Right hindlimb (tissue), 1 donor: ENCODE measurements at places on chromosomes 2 and 18.

DNA sequence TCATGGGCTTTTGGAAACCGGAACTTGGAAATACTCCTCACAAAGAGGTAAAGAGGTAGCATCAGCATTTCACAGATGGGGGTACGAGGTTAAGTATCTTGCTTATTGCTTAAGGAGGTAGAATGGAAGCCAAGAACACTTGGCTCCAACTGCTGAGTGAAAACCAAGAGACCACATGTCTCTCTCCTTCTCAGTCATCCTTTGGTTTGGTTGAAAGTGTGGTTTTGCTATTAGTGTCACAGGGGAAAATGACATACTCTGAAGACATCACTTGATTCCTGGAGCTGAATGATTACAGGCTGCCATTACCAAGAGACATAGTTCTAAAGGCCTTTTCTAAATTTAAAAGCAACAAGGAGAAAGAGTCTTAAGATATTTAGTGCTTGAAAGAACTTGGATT is 41.5 kb downstream of the ANTXR1 start:
- DNase-seq, result no peak

- DNase-seq, result no peak
These were observed 24.6 kb downstream of the THAP4 start for GRCh38 chr2:241612156-241613016.

- no peak for DNase-seq
These were observed 820.6 kb upstream of the PIK3C3 start for GRCh38 chr18:41134426-41134825.

DNA sequence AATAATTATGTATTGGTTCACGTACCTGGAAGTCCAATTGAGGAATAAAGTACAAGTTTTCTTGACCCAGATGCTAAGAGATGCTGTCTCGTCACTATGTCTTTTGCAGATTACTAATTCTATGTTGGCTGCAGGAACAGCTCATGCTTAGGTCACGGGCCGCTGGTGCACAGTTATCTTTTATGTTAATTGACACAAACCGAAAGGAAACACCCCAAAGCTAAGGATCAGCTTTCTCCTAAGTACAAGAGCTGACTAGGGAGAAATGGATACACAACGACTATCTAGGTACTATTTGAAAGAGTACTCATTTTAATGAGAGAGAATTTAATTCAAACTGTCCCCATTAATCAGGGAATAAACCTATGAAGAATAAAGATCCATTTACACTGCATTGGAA is 217.7 kb upstream of the SLC35G4 start:
- DNase-seq, result no peak

DNA sequence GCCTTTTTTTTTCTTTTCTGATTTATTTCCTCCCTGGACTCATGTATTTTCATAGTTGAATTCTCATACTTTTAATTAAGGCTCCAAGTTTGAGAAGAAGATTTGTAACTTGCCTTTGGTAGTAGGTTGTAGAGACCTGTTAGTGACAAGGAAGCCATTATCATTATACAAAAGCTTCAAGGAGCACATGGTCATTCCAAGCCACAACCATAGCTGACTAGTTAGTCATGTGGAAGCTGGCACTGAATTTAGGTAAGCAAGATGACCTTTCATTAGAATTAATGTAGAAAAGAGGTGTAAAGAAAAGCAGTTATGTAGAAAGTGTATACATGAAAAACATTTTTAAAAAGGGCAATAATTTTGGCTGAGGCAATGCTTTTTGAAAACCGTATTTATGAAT is 89.7 kb downstream of the LRP1B start:
- DNase-seq, result no peak

GRCh38 chr2:241813644-241814392 is 4.8 kb downstream of the NEU4 start:
- DNase-seq, result no peak

DNA sequence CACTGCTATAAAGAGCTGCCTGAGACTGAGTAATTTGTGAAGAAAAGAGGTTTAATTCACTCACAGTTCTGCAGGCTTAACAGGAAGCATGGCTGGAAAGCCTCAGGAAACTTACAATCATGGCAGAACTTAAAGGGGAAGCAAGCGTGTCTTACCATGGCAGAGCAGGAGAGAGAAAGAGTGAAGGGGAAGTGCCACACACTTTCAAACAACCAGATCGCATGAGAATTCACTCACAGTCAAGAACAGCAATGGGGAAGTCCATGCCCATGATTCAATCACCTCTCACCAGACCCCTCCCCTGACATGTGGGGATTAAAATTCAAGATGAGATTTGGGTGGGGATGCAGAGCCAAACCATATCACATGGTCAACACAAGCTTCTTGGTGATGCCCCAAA is 34.7 kb upstream of the CDK5R2 start:
- no peak for DNase-seq

DNA sequence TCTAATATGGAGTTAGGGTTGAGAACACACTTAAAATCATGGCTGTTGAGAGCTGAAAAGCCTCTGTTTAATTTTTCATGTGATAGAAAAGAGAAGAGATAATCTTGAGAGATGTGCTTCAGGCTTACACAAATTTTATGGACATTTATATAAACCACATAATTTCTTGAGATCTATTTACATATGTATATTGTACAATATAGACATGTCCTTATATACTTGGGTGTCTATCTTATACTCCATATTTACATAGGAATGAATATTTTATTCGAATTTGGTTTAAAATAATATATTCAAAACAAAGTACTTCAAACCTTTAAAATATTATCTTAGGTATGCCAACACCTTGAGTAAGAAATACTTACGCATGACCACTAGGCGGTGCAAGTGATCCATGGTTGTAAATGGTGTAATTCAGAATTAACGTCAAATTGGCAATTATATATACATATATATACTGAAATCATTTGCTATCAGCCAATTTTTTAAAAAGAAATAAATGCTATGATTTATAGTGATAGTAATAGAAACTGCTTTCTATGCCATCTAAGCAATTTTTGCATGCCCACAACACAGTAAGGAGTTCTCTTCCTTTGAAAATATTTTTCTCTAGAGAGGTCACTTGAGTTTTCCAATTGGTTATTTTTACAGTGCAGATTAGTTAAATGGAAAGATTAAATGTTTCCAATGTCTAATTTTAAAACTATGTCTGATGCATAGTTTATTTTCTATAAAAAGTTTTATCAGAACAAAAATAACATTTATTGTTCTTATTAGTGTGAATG is 37.6 kb upstream of the SPAG16 start:
- no peak for DNase-seq

GRCh38 chr18:45066210-45066609 is 385.5 kb downstream of the SETBP1 start:
- no peak for DNase-seq

- no peak for DNase-seq
These were observed 102.5 kb downstream of the ATL2 start for GRCh38 chr2:38274286-38275276.

GRCh38 chr2:143689541-143689940 is 560.3 kb downstream of the ARHGAP15 start:
- DNase-seq, result no peak

DNA sequence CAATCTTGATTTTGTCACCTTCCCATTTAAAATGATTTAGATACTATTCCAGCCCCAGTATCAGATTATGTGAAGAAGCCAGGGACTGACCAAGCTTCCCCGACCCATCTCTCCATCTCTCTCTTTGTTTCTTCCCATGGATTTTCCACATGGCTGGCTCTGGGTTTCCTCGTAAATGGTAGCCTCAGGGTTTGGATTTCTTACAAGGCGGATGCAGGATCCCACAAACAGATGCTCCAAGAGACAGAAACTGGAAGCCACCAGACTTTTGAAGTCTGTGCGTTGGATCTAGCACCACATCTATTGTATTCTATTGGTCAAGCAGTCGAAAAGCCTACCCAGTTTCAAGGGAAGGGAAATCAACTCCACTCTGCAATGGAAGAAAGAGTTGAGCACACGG is 46.0 kb upstream of the SPHKAP start:
- DNase-seq, result no peak

DNA sequence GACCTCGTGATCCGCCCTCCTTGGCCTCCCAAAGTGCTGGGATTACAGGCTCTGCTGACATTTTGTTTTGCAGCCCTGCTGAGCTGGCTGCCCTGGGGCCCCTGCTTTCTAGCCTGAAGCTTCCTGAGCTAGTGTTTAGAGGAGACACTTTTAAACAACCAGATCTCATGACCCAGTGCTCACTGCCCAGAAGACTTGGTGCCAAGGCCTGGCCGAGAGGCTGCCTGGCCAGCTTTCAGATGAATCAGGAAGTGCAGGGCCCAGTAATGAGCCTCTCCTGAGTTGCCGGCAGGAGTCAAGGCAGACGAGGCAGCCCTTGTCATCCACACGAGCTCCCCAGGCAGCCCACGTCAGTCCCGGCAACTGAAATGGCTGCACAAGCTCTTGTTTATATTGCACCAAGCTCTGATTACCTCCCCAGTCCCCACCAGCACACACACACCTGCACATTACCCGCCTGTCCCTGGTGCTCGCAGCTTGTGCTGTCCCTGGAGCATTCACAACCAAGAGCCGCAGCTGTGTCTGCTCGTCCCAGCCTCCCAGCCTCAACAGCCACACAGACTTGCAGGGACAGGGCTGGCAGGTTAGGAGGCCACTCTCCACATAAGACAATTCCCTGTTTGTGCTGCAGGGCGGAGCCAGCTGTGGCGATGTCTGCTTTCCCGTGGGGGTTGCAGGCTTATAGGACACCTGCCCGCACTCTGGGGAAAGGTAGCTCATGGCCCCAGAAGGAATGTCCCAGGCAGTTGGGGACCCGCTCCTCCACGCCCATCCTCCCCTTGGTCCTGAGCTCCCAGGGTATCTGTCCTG is 331.2 kb upstream of the MYT1L start:
- DNase-seq, result peak; percentile 36

- no peak for DNase-seq
These were observed 200.0 kb downstream of the GBX2 start for GRCh38 chr2:235968155-235968554.

DNA sequence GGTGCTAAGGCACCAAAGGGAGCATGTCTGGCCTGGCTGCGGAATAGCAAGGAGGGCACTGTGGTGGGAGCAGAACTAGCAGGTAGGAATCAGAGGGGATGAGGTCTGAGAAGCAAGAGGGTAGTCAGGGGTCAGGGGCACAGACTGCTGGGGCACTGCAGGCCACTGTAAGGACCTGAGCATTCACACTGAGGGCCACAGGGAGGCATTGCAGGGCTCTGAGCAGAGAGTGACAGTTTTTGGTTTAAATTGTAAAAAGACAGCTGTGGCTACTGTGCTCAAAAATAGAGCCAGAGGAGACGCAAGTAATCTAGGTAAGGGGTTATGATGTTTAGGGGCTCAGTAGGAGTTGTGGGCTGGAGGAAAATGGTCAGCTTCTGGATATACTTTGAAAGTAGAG is 41.5 kb downstream of the ARHGAP25 start:
- DNase-seq, result no peak

- no peak for DNase-seq
These were observed 16.1 kb upstream of the MAL start for GRCh38 chr2:95009412-95009811.

DNA sequence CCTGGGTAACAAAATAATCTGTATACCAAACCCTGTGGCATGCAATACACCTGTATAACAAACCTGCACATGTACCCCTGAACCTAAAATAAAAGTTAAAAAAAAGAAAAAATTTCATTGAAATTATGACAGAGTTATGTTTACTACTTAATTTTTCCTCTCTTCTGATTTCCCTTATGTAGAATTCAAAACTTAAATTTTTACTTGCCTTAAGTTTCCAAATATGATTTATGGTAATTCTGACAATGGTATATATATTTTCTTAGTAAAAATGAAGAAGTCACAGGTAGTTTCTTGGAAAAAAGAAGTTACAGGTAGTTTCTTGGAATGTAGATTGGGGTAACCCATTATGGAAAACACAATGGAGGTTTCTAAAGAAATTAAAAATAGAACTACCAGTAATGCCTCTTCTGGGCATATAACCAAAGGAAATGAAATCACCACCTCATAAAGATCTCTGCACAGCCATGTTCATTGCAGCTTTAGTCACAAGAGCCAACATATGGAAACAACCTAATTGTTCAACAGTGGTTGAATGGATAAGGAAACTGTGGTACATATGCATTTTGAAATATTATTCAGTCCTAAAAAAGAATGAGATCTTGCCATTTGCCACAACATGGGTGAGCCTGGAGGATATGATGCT is 164.9 kb downstream of the BABAM2 start:
- DNase-seq, result no peak

DNA sequence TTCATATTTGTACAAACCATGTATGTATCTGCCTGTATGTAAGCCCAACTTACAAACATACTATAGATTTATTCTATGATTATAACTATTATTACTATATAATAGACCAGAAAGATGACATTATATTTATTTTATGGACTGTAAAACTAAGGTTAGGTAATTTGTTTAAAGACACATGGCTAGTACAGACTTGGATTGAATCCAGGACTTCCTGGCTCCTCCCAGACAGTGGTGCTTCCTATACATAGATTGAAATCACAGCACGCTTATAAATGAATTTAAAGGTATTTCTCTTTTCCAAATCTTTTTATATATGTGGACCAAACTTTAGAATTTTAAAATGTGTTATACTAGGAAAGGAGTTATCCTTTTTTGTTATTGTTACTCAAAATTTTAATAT is 151.6 kb upstream of the MYO3B start:
- DNase-seq, result no peak

DNA sequence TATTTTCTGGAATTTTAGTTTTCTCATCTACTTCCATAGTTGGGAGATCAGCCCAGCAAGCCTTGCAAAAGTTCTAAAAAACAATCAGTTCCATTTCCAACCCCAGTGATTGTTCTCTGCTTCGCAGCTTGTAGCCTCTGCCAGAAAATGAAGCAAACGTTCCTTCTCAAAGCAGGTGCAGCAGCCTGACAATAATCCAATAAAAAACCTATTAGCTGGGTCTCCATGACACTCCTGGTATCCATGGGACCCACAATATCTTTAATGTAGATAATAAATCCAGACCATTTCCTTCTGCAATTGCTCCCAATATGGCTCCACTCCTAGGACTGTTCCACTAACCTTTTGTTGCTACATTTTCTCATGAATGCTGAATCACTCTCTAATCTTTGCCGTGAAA is 140.8 kb upstream of the SETBP1 start:
- DNase-seq, result peak; percentile 39

- DNase-seq, result no peak
These were observed 11.4 kb downstream of the EIF2AK3 start for GRCh38 chr2:88615822-88616221.

- DNase-seq, result no peak
These were observed 25.4 kb downstream of the TYMS start for GRCh38 chr18:682833-683232.

GRCh38 chr2:212998626-212999359 is 152.6 kb downstream of the IKZF2 start:
- DNase-seq, result no peak

GRCh38 chr2:175180701-175181103 is 808 bp downstream of the ATP5MC3 start:
- DNase-seq, result peak; percentile 58

DNA sequence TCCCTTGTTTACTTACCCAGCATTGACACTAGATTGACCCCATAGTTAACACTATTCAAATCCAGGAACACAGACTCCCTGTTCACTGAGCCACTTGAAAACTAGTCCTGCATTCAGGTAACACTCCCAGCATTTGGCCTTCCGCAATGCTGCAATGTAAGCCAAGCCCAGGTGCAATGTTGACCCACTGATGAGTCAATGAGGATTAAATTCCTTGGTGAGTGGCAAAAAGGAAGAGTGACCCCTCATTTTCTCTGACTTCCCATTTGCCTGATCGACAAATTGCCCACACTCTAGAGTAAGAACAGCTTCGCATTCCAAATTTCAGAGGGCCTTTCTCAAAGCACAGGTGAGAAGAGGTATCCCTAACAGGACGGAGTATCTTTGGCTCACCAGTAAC is 251.9 kb downstream of the FBXO15 start:
- DNase-seq, result no peak
